Stimulated activated CD4-positive, alpha-beta T cell treated with anti-CD3 and anti-CD28 coated beads, Interleukin-1b, Interleukin-23, amount 100 ng/mL, for 48 hours (primary cell): ENCODE measurements at places on chromosomes 12 and 14.

- no peak for DNase-seq
These were observed 74.9 kb upstream of the BCAT1 start for GRCh38 chr12:25023808-25024207.

DNA sequence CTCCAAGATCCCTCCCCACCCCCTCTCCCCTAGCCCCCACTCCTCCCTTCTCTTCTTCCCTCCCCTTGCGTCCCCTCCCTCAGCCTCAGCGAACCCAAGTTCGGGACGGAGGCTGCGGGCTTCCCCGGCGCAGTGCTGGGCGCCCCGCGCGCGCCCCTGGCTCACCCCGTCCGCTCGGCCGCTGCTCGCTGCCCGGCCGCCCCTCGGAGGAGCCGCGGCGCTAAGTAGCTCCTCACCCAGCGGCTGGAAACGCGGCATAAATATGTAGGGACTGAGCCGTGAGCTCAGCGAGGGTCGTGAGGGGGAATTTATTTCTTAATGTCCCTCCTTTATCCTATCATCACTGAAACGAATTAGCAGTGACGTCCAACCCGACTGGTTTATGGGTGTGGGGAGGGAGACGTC lies at the start of gene NOS1:
Gene NOS1, minus strand, starts transcription at position 280 of the 405 bp plus-strand sequence. CDS start 30,557 bp downstream, outside the sequence.
- no peak for DNase-seq

DNA sequence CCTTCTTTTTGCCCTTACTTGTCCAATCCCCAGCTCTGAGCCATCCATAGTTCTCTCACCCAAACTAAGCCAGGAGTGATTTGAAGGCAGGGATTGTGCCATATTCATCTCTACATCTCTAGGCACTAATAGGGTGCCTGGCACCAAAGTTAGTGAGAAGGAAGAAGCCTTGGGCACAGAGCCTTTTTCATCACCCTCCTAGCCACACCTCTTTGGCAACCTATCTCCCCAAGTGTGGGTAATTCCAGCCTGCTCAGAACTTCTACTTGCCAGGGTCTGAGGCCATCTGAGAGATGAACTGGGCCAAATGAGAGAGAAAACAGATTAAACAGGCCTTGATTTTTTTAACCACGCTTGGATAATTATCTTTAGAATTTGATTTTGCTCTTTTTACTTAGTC lies 61.3 kb downstream of the PHLDA1 start:
- DNase-seq = no peak

GRCh38 chr14:21428930-21429329 lies 27.0 kb downstream of the CHD8 start:
- no peak for DNase-seq

DNA sequence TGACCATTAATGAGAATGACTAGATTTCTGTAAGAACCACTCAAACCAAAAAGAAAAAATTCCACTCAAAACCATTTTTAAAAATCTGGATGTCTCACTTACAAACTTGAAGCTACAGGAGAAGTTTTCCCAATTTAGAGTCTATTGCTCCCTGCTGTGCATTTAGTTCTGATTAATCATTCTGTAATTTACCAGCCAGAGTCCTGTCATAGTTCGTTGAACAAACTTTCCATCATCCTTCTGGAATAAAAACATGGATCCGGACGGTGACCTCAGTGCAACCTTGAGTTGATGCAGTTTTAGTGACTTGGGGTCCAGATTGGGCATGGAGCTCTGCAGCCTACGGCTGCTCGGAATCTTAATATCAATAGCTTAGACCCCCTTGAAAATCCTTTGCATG lies 73.4 kb downstream of the PRMT8 start:
- DNase-seq = no peak

DNA sequence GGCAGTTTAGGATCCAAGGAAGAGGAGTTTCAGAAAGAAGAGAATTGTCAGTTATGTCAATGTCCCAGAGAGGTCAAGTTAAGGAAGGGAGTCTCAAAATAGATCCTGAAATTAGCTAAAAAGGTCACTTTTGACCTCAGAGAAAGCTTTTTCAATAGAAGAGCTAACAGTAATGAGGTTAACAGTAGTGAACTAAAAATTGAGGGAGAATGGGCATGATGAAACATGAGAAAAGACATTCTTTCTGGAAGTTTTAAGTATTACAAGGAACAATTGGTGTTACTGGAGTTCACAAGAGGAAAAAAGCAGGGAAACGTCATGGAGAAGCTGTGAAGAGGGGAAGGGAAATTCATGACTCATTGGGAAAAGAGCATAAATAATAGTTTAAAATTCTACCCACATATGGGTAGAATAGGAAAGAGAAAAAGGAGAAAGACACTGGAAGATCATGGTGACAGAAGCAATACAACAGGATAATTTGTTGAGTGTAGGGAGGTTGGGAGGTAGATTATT lies 381.2 kb upstream of the FAR2 start:
- DNase-seq = no peak

- no peak for DNase-seq
These were observed 98.8 kb upstream of the PDE3A start for GRCh38 chr12:20269337-20270067.

- DNase-seq = no peak
These were observed 54.2 kb downstream of the RCOR1 start for GRCh38 chr14:102646615-102647014.

GRCh38 chr14:61813096-61813606 lies 50.9 kb downstream of the SNAPC1 start:
- no peak for DNase-seq

- no peak for DNase-seq
These were observed 7.4 kb downstream of the OAS2 start for GRCh38 chr12:112985642-112986290.
